Natural killer cell (primary cell): ENCODE measurements at places on chromosomes 12 and 14. TPM values are rescaled to one million over a fixed set of nuclear protein-coding genes. Genes with fewer than 3 reads are reported as not detected.

DNA sequence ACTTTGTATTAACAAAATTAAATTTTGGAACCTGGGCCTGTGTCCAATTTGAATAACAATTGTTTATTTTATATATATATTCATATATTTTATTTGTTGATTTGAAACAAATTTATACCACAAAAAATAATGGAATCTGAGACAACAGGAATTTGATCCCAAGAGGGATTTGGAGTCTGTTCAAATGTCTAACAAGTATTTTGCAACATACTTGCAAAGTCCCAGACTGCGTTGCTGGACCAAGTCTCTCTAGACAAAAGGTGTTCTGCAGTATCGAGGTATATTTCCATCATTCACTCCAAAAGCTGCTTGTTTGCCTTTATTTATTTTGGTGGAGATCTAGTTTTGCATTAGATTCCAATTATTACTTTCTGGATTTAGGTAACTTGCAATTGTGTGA lies 68.7 kb upstream of the PTPRR start:
- no peaks in the 10 kb centered on the region for H3K4me1 ChIP-seq
- no peaks in the 10 kb centered on the region for H3K27me3 ChIP-seq
- no peak for DNase-seq
- no peaks in the 10 kb centered on the region for H3K36me3 ChIP-seq
- H3K27ac ChIP-seq = no peak overlapping the region

GRCh38 chr14:67919259-67920032 lies 99.9 kb downstream of the RAD51B start:
- H3K4me3 ChIP-seq = no peak overlapping the region
- no peak for DNase-seq
- H3K4me1 ChIP-seq = no peaks in the 10 kb centered on the region
- H3K27ac ChIP-seq = no peak overlapping the region
- H3K27me3 ChIP-seq = no peaks in the 10 kb centered on the region

GRCh38 chr12:130706311-130706710 lies 9.8 kb downstream of the RIMBP2 start:
- no peak for DNase-seq
- H3K27me3 ChIP-seq = no peaks in the 10 kb centered on the region
- no peaks in the 10 kb centered on the region for H3K36me3 ChIP-seq
- no peak overlapping the region for H3K4me3 ChIP-seq
- H3K4me1 ChIP-seq = no peaks in the 10 kb centered on the region

GRCh38 chr14:64465831-64466554 lies 694 bp downstream of the AKAP5 start:
- H3K27me3 ChIP-seq = no peaks in the 10 kb centered on the region
- H3K36me3 ChIP-seq = no peaks in the 10 kb centered on the region
- peak overlapping the region; percentile 55 for H3K27ac ChIP-seq
- DNase-seq = no peak

DNA sequence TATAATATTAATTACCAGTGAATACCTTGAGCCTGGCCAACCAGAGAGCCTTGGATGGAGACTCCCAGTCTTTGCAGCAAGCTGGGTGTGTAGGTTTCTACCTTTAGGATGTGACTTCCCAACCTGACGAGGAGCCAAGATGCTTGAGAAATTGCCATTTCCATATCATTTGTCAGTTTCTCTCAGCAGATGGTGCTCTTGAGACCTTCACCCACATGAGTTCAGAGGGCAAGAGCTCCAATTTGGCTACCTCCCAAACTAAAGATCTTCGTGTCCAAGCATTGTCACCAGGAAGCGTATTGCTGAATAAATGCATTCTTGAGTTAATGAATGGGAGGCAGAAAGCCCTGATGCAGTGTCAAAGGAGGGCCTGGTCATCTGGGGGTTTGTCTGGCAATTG lies 106.4 kb upstream of the TBX5 start:
- no peak for DNase-seq
- no peaks in the 10 kb centered on the region for H3K36me3 ChIP-seq
- H3K27ac ChIP-seq = no peak overlapping the region
- no peak overlapping the region for H3K4me3 ChIP-seq

DNA sequence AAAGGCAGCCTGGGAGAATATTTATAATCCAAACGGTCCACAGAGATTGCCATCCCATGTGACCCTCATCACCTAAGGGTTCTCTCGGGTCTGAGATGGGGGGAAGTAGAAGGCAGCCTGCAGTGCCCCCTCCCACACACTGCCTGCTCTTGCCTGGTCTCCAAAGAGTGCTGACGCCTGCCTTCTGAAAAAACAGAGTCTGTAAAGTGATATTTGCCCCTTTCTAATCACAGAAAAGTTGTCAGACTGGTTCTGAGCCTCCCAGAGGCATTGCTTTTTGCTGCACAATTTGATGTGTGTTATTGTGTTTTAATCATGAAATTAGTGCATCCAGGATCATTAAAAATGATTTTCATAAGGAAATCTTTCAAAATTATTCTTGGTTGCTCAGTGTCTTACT lies 59.2 kb downstream of the TMEM30B start:
- no peak overlapping the region for H3K4me3 ChIP-seq
- no peaks in the 10 kb centered on the region for H3K4me1 ChIP-seq
- no peak for DNase-seq
- H3K36me3 ChIP-seq = no peaks in the 10 kb centered on the region
- no peak overlapping the region for H3K27ac ChIP-seq
- peaks cover 5% of the 10 kb centered on the region for H3K27me3 ChIP-seq

DNA sequence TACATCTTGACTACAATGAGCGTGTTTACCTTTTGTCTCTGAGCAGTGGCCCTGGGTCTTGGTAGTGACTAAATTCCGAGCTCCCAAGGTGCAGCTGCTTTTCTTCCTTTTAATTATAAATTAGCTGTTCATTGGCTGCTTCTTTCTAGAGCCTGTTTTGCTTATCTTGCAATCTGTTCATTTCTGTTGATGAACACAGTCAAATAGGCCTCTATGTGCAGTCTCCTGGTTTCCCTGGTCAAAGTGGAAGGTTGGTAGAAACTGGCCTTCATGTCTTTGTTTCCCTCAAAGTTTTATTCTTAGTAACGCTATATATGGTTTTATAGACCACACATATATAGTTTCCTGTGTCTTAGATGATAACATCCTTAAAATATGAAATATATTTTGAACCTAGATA lies 94.1 kb downstream of the DUSP16 start:
- H3K27me3 ChIP-seq = no peaks in the 10 kb centered on the region
- H3K27ac ChIP-seq = peak overlapping the region; percentile 71
- H3K36me3 ChIP-seq = peaks cover 6% of the 10 kb centered on the region
- H3K4me1 ChIP-seq = peaks cover 40% of the 10 kb centered on the region

DNA sequence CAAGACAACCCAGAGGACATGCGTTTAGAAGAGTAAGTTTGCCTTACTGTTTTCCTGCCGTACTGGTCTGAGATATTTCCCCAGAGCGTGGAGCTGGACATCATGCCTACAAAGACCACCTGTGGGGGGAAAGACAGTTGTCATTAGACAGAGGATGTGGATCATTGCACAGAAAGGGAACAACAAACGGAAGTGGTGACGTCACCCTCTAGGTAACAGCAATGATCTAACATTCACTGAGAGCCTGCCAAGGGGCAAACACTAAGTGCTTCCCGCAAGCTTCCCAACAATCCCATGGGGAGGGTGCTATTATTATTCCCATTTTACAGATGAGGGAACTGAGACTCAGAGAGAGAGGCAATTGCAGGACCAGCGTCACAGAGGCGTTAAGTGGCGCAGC lies 48.5 kb downstream of the SVOP start:
- H3K27me3 ChIP-seq = no peaks in the 10 kb centered on the region
- no peak overlapping the region for H3K4me3 ChIP-seq
- H3K36me3 ChIP-seq = no peaks in the 10 kb centered on the region
- H3K4me1 ChIP-seq = no peaks in the 10 kb centered on the region
- DNase-seq = no peak

DNA sequence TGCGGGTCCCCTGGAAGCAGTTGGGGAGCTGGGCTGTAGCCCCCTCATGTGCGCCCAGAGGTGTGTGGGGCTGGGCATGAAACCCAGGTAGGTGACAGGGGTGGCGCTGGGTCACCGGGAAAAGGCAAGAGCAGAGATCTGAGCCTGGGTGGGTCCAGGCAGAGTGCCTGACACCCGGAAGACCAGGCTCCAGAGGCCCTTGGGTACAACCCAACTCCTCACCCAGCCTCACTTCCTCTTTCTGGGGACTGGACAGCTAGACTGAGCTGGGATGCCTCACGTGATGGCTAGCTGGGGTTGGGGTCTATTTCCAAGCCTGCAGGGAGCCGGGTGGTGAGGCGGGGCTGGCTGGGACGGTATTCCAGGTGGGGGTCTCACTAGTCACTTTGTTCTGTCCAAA lies 16.3 kb upstream of the CYP46A1 start:
- no peak for DNase-seq
- H3K36me3 ChIP-seq = no peaks in the 10 kb centered on the region
- H3K27ac ChIP-seq = no peak overlapping the region
- no peak overlapping the region for H3K4me3 ChIP-seq

GRCh38 chr12:19643635-19644034 lies 204.3 kb downstream of the AEBP2 start:
- no peak for DNase-seq
- no peak overlapping the region for H3K27ac ChIP-seq
- H3K4me1 ChIP-seq = no peaks in the 10 kb centered on the region
- no peaks in the 10 kb centered on the region for H3K27me3 ChIP-seq
- H3K36me3 ChIP-seq = no peaks in the 10 kb centered on the region
- no peak overlapping the region for H3K4me3 ChIP-seq

Gene TSPAN19
- total RNA-seq = not detected

Gene FGF23
- total RNA-seq = not detected
